H4 (cell line): ENCODE measurements at places on chromosomes 6 and 20. TPM values are rescaled to one million over a fixed set of nuclear protein-coding genes. Genes with fewer than 3 reads are reported as not detected.

DNA sequence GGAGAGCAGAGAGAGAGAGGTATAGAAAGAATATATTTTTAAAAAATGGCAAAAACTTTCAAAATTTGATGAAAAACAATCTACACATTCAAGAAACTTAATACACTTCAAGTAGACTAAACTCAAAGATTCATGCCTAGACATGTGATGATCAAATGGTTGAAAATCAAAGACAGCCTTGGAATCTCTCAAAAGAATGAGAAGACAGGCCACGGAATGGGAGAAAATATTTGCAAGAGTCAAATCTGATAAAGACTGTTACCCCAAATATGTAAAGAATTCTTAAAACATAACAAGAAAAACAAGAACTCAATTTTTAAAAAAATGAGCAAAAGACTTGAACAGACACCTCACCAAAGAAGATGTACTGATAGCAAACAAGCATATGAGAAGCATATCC is 49.7 kb downstream of the THEMIS start:
- DNase-seq = no peak

GRCh38 chr6:30686009-30686907 is at the start of gene PPP1R18:
Gene PPP1R18, minus strand, starts transcription at chr6:30686645. Its CDS starts 627 bp downstream, at chr6:30686018.
- DNase-seq = peak; percentile 26

- DNase-seq = no peak
Measured at GRCh38 chr6:72741083-72741482, 119.2 kb downstream of the KCNQ5 start.

- DNase-seq = no peak
Measured at GRCh38 chr6:20458027-20458894, 56.6 kb downstream of the E2F3 start.

GRCh38 chr6:157708933-157709332 is 114.1 kb upstream of the SNX9 start:
- no peak for DNase-seq

GRCh38 chr6:2718334-2719092 is 32.2 kb downstream of the MYLK4 start:
- no peak for DNase-seq

DNA sequence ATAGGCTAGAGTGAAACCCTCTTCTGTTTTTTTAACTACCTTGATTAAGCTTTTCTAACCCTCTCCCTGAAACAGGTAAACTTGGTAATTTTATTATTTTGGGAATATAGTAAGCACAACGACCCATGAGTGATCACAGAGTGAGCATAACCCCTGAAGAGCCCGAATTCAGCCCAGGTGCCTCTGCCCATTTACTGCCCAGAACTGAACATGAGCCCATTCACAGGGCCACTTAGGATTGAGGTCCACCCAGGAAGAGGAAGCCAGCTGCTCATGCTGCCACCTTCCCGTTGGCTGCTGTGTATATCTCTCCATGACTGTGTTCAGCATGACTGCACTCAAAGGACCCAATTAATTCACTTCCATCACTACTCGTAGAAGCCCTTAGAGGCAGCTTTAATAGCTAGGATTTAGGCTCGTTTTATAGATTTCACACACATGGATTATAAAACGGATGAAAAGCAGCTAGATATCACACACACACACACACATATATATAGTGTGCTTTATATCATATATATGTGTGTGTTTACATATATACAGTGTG is 8.3 kb upstream of the PDE10A start:
- no peak for DNase-seq

GRCh38 chr6:31622684-31623091 is 2.2 kb downstream of the PRRC2A start:
- DNase-seq = no peak

GRCh38 chr6:131379948-131380347 is 193.1 kb upstream of the ARG1 start:
- peak; percentile 56 for DNase-seq

DNA sequence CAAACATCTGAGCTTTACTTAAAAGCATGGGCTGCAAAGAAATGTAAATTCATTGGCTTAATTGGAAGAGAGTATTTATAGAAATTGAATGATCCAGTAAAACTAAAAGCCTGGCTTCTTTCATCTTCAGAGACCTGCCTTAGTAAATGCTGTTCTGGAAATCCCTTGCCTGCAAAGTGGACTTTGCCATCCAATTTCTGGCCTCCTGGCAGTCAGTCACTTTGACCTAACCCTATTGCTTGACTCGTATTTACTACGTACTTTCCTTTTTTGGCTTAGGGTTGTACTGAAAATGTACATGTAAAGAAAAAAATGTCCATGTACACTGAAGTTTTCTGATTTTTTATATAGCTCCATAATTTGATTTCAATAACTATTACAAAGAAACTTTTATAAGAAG is 47.1 kb downstream of the E2F3 start:
- DNase-seq = no peak

DNA sequence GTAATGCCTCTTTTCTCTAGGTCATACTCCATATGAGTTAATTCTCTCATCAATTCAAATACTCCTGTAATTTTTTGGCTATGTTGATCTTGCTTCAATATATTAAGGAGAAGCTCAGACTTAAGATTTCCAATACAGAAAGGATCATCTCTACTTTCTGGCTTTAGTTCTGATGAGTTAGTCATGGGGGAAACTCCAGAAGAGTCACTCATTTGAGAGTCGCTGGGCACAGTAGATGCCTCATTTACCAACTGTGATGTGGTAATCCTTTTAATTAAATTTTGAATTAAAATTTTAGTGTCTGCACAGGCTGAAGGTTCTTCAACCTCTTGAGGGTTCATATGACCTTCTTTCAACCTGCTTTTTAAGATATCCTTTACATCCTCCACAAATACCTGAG is 38.5 kb downstream of the DST start:
- no peak for DNase-seq

MAP7 gene
- 1.0 and 1.3 TPM in 2 replicates for total RNA-seq

VSX1 gene
- not detected in 2 replicates for total RNA-seq

ANKRD66 gene
- not detected in 2 replicates for total RNA-seq

GRCh38 chr20:41158082-41158625 is 20.8 kb downstream of the PLCG1 start:
- DNase-seq = no peak

DNA sequence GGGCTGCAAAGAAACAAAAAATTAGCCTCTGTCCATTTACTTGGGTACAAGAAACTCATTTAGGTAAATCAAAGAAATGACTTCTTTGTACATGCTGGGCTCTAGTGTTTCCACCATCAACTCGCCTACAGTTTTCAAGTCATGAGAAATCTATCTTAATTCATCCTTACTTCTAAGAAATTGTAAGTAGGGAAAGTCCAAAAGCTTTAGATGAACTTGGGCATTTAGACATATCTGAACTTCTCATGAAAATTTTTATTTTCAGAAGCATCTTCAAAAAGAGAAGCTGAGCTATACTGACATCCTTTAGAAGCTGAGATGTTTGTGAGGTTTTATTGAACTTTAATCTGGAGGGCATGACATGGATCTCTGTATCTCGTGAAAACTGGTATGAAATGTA is 117.3 kb downstream of the MYB start:
- no peak for DNase-seq

GRCh38 chr6:137926207-137926731 is 59.2 kb downstream of the TNFAIP3 start:
- peak; percentile 23 for DNase-seq
